Stimulated activated CD4-positive, alpha-beta T cell treated with anti-CD3 and anti-CD28 coated beads, Interleukin-1b, Interleukin-23, amount 100 ng/mL, for 4 hours (primary cell): ENCODE measurements at places on chromosomes 6 and 20.

DNA sequence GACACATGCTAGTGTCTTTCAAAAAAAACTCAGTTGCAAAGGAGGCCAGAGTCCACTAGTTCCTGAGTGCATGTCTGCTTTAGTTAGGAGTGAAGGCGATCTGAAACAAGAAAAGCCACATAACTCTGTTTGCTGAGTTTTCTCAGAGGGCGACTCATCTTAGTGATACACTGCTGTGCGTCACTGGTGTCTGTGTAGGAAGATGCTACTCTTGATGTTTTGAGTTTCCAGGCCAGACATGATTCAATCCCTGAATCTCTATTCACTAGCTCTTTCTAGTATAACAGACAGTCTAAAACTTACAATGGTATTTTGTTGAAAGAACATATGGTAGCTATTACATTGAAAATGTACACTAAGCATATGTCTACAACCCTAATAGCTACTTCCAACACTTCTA is 60.9 kb downstream of the GFRAL start:
- DNase-seq = no peak

- no peak for DNase-seq
These were observed 128.1 kb downstream of the FYN start for GRCh38 chr6:111745186-111745585.

DNA sequence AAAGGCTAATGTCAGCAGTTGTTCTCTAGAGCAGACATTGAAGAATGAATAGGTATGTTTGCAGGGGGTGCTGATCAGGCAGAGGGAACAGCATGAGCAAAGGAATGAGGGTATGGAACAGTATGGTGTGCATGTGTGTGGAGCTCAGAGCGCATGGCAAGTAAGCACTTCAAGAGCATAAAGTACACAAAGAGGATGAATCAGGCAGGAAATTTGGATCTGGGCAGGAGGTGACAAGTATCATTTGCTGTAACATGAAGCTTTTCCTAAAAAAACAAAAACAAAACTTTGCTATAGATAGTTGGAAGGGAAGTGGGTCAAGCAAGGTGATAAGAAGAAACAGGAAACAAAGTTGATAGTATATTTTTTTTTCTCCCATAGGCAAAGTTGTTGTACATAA is 746.8 kb downstream of the HDGFL1 start:
- no peak for DNase-seq

GRCh38 chr6:39426073-39426456 is 103.6 kb upstream of the KCNK16 start:
- DNase-seq = no peak
